ENCODE measurements at places on chromosomes 12 and 14.

GRCh38 chr14:20809917-20810316 lies 7.3 kb upstream of the RNASE1 start:
- DNase-seq, result no peak

DNA sequence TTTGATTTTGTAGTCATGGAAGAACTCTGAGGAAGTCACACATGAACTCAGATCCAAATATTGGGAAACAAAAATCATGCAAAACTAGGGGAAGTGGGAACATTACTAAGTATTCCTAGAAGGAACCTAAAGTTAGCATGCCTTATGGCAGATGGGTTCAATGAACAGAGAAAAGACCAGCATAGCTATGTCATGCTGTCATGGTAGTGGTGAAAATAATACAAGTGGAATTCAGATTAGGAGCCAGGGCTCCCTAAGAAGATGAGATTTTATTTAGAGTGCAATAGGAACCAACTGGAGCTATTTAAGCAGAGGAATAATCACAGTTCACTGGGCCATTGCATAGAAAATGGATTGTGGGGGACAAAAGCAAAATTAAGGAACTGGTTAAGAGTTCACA lies 134.0 kb downstream of the DIO2 start:
- DNase-seq, result peak; percentile 54

- DNase-seq, result peak; percentile 66
Measured at GRCh38 chr14:64465831-64466554, 694 bp downstream of the AKAP5 start.

DNA sequence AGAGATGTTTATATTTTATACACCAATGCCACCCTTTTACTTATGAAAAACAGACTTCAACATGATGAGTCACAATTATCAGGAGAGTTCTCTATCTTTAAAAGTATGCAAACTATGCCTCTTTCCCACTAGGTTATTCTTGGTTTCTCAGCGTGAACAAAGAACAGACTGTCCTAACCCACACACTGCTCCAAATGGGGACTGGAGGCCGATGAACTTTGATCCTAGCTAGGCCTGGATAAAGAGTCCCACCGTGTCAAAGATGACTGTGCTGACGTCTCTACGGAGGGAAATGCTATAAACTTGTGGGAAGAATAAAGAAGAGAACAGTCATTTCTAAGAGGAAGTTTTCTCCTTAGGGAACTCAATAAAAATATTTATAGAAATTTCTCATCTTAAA lies 160.1 kb downstream of the EPS8 start:
- DNase-seq, result peak; percentile 93

GRCh38 chr14:54046250-54046649 lies 89.6 kb upstream of the BMP4 start:
- DNase-seq, result no peak

GRCh38 chr12:49000346-49000745 lies 1.2 kb upstream of the DDN start:
- no peak for DNase-seq
